SK-N-SH (cell line): ENCODE measurements at places on chromosomes 6 and 20.

DNA sequence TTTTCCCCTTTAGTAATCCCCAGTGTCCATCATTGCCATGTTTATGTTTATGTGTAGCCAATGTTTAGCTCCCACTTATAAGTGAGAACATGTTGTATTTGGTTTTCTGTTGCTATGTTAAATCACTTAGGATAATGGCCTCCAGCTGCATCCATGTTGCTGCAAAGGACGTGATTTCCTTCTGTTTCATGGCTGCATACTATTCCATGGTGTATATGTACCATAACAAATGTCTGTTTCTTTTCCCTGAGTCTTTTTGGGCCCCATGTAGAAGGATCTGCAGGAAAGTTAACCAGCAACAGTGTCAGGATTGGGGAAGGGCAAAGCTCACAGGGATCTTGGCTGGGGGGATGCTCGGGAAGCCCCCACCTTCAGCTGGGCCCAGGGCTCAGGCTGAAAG lies 64.3 kb upstream of the SULF2 start:
- no peak for DNase-seq

GRCh38 chr6:23243854-23244253 lies 674.5 kb downstream of the HDGFL1 start:
- DNase-seq = no peak

DNA sequence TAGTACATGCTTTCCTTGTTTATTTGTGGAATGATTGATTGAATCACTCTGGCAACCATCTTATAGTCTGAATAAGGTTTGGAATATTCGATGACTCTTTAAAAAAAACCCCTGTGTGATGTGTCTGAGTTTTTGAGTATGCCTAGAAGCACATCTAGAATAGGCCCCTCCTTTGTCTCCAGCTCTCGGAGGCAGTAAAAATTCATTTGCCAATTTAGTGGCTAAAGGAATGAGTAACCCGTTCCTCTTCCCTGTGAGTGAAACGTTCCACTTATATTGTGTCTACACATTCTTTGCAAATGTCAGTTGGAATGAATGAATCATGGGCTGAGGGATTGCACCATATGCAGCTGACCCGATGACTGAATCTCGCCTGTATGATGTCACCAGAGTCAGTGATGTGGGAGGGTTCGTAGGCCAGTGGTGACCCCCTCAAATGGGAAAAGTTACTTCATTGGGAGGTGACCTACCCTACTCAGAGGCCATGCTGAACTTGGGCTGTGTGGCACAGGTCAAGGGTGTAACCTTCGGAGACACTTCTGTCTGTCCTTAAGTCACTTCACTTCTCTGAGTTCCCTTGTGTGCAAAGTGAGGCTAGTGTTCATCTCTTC lies 21.6 kb downstream of the MOCS3 start:
- DNase-seq = no peak

GRCh38 chr6:101826678-101827077 lies 433.2 kb downstream of the GRIK2 start:
- DNase-seq = no peak

- no peak for DNase-seq
Measured at GRCh38 chr6:14713008-14713960, 532.6 kb upstream of the JARID2 start.

GRCh38 chr20:23047001-23047737 lies 2.3 kb downstream of the THBD start:
- no peak for DNase-seq

DNA sequence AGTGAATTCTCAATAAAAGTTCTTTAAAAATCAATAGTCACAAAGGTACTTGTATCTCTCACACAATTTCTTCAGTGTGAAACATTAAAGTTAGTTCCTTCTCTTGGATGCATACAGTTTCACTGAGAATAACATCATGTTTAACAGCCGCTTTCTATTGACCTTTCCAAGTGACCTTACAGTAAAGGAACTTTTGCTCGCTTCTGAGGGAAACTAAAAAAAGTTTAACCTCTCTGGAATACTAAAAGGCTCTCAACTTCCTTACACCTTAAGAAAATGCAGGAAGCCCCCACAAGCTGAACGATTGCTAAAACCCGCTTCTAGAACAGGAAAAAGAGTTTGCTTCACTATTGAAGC lies 1.3 kb downstream of the RRAGD start:
- DNase-seq = no peak

- peak; percentile 12 for DNase-seq
Measured at GRCh38 chr6:33440649-33441309, 13.6 kb upstream of the ZBTB9 start.

GRCh38 chr20:38842558-38842981 lies 37.1 kb downstream of the PPP1R16B start:
- no peak for DNase-seq

GRCh38 chr6:13873288-13874190 lies 51.2 kb upstream of the RNF182 start:
- peak; percentile 92 for DNase-seq

DNA sequence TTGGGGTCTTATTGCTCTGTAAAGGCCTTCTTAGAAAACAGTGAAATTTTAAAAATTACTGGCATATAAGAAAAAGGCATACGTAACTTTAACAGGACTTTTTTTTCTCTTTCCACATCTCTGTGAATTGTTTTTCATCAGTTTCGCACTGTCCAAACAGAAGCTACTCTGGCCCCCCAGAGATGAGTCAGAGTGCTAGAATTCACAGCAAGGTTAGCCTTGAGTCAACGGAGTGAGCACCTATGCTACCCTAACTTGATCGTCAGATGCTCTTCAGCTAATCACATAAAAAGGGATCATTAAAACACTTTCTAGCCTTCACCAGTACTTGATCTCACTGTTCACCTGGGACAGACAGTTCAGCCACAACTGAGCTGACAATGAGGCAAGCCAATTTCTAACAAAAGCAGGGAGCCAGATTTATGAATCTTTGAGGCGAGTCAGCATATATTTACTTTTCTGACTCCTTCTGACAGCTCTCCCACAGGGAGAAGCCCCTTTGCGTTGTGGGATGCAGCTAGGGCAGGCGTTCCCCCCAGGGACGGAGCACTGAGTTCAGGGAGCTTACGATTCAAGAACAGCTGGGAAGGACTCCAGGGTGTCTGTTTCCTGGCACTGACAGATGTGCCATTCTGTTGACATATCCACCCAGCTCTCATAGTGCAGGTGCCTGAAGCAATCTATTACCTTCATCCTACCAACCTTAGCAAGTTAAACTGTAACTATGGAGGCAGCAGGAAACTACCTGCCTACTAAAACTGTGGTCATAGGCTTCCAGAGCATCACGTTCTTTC lies 46.4 kb upstream of the SPDEF start:
- no peak for DNase-seq

DNA sequence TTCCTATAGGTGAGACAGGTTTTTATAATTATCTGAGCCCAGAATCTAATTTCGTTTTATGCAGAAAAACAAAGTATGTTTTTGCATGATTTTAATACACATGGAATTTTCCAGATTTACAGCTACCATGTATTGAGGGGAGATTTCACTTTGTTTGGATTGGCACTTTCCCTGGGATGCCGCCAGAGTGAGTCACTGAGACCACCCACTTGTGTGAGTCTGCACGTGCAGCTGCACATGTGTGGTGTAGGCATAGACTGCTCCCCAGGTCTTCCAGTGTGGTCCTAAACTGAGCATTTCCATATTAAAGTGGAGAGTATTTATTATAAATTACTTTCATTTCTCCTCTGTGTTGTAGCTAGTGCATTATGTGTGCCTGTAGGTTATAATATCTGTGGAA lies 186.8 kb downstream of the UBE3D start:
- DNase-seq = no peak

DNA sequence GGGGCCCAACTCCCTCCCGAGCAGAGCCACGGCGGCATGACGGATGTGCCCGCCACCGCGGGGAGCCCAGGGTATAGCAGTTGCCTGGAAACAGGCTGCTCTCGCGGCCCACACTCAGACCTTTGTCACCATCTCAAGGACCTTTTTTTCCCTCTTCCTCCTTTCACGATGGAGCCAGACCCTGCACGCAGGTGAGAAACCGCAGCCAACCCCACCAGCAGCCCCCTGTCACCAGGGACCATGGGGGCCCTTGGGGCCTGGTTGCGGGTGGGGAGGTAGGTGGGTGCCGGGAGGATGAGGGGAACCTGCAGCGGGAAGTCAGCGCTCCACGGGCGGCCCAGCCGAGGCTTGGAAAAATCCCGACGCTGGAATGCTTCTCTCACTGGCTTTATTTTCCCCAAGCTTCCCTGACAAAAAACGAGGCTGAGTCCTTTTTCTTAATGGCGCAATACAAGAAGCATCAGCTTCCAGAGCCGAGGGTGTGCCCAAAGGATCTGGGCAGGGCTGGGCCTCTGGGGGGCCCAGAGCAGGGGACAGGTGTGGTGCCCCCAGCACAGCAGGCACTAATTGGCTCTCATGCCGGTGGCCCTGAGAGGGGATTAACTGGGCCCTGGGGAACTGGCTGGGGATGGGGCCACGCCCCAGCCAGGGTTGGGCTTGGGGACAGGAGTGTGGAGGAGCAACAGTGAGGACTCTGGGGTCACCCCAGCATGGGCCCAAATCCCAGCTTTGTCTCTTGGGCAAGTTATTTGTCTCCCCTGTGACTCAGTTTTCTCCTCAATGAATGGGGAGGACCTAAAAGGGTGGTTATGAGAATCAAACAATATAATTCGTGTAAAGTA lies 23.9 kb downstream of the NOL4L start:
- no peak for DNase-seq

- DNase-seq = no peak
Measured at GRCh38 chr6:42629845-42630244, 66.0 kb downstream of the UBR2 start.

DNA sequence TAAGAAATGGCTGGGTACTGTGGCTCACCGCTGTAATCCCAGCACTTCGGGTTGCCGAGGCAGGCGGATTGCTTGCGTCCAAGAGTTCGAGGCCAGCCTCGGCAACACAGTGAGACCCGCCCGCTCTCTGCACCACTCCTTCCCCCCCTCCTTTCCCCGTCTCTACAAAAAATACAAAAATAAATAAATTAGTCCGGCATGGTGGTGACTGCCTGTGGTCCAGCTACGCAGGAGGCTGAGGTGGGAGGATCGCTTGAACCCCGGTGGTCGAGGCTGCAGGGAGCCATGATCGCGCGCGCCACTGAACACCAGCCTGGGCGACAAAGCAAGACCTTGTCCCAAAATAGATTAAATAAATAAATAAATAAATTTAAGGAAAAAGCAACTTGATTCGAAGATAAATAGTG lies 448 bp upstream of the RNF114 start:
- DNase-seq = peak; percentile 33

GRCh38 chr6:27866357-27867050 lies 45.7 kb downstream of the OR2B2 start:
- peak; percentile 62 for DNase-seq

DNA sequence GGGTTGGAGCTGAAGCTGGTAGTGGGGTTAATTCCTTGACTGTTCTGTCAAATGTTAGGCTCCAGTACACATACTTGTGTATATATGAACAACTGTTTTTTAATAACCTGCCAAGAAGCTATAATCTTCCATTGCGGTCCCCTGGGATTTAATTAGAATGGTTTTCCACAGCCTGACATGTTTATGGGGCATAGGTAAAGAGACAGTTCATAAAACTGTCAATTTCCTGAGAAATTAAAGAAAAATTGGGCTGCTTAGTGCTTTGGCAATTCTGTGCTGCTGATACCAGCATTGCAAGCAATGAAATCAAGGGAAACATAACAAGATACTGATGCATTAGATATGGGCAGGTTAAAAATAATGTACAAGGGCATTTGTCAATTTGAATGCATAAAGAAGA lies 314.1 kb upstream of the SLC35B3 start:
- DNase-seq = no peak

DNA sequence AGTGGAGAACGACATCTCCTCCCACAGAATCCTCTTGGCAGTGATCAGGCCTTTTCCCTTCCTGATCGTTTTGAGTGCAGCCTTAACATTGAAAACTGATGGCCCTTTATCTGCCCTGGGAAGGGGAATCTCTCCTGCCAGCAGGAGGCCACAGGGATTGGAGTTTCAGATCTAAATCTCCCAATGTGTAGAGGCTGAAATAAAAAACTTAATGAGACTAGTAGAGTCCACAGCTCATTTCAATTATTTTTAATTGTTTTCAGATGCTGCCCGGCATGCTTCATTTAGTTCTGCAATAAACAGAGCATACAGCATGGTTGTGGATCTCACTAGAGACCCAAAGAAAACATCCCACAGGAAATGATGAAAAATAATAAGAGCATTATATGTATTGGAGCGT lies 662.2 kb upstream of the HS3ST5 start:
- peak; percentile 44 for DNase-seq

DNA sequence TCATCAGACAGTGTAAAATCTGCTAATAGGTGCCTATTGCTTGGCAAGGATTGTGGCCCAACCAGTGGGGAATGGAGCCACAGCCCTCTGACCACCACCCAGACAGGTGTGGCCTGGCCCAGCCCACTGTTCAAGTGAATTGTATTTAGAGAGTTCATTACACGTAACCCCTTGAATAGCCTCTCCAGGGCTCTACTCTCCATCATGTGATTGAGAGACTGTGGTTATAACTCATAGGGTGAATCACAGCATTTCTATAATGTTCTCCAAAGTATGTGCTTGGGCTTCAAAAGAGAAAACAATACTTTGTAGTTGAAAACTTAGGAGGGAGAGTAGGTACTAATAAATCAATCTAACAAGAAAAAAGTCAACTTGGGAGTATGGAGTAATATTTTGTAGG lies 38.4 kb downstream of the ALDH8A1 start:
- no peak for DNase-seq

- DNase-seq = no peak
Measured at GRCh38 chr6:1027109-1027794, 284.6 kb upstream of the FOXQ1 start.

GRCh38 chr6:57310817-57311157 lies 6.6 kb upstream of the PRIM2 start:
- no peak for DNase-seq

GRCh38 chr6:154070657-154071056 lies 31.6 kb downstream of the OPRM1 start:
- no peak for DNase-seq

GRCh38 chr6:35260591-35261570 lies 1.3 kb downstream of the ZNF76 start:
- no peak for DNase-seq

- no peak for DNase-seq
Measured at GRCh38 chr6:79277109-79277508, 42.6 kb upstream of the HMGN3 start.

GRCh38 chr20:53773792-53774401 lies 180.3 kb upstream of the ZNF217 start:
- DNase-seq = no peak

DNA sequence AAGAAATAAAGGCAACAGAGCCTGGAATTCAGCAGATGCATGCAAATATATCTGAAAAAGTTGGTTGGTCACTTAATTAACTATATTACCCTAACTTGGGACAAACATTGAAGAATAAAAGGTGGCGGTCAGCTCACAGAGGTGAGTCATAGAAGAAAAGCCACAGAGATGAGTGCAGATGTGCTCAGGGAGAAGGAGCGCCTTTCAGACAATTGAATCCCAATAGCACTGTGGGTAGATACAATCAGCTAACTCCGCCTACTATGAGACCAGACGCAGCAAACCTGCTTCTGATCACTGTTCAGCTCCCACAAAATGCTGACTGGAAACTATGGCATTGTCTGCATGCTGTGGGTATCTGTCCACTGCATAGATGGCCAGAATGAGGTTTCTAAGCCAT lies 447.8 kb downstream of the PTPRT start:
- no peak for DNase-seq

GRCh38 chr6:47357827-47358226 lies 48.1 kb upstream of the TNFRSF21 start:
- DNase-seq = no peak

GRCh38 chr6:79212859-79213258 lies 21.6 kb downstream of the HMGN3 start:
- no peak for DNase-seq

- no peak for DNase-seq
Measured at GRCh38 chr6:157461000-157461915, 80.3 kb downstream of the ZDHHC14 start.

- DNase-seq = no peak
Measured at GRCh38 chr20:40802886-40803285, 113.8 kb upstream of the MAFB start.
